ENCODE measurements at places on chromosomes 5 and 9. TPM values are rescaled to one million over a fixed set of nuclear protein-coding genes. Genes with fewer than 3 reads are reported as not detected.
A peak's percentile ranks its signal among the peaks of the same experiment; 100 is the strongest.

The SOHLH1 gene
- not detected for total RNA-seq

DNA sequence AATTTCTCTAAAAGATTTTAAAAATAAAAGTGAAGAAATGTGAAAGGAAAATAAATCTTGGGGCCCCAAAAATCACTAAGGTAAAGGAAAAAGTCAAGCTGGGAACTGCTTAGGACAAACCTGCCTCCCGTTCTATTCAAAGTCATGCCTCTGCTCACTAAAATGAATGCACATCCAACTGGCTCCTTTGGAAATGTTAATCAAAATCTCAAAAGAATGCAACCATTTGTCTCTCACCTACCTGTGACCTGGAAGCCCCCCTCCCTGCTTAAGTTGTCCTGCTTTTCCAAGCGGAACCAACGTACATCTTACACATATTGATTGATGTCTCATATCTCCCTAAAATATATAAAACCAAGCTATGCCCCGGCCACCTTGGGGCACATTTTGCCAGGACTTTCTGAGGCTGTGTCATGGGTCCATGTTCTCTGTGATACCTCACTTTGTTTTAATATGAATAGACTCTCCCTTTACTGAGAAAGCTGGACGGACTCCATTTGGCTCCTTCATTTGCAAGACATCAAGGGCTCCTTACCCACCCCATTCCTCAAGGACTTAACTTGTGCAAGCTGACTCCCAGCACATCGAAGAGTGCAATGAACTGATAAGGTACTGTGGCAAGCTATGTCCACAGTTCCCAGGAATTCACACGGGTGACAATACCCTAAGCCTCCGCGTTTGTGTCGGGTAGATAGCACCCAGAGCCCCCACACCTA lies 164.3 kb downstream of the SMC2 start:
- no peak overlapping the region for H3K27ac ChIP-seq
- H3K36me3 ChIP-seq = no peaks in the 10 kb centered on the region
- H3K4me3 ChIP-seq = no peak overlapping the region
- H3K4me1 ChIP-seq = no peaks in the 10 kb centered on the region
- DNase-seq = no peak

DNA sequence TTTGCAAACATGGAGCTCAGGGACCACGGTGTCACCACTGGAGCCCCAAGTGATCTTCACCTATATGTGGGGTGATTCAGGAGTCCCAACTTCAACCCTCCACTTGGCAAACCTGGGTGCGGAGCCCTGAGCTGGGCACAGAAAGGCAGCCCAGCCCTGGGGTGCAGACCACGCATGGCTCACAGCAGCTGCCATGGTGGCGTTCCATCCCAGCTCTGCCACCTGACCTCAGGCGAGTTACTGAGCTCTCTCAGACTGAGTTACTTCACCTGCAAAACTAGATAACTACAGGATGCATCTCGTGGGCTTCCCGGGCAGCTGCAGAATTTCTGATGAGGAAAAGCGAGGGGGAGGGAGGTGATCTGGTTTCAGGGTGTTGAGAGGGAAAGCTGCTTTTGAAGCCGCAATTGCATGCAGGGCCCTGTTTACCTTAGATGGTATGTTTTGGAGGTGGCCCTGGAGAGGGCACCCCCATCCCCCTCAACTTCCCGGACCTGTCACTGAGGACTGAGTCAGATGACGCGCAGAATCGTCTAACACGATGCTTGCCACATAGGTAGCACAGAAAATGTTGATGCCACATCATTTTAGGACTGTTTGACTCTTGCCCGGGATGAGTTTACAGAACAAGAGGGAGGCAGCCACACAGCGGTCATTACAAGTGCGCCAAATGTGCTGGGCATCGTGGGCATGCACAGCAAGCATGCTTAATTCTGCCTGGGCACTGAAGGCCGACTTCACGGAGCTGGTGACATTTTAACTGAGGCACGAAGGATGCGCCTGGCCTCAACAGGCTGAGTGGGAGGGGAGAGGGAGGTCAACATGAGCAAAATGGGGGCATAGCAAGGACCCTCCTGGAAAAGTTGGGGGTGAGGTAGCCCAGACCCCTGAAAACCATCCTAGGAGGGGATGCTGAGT lies 154.6 kb downstream of the COL23A1 start:
- no peak overlapping the region for H3K4me3 ChIP-seq
- no peaks in the 10 kb centered on the region for H3K36me3 ChIP-seq
- no peak for DNase-seq

GRCh38 chr9:112921549-112921948 lies 30.9 kb upstream of the SLC46A2 start:
- peak; percentile 65 for DNase-seq
- no peak overlapping the region for H3K27ac ChIP-seq
- no peaks in the 10 kb centered on the region for H3K27me3 ChIP-seq
- H3K4me3 ChIP-seq = no peak overlapping the region
- H3K36me3 ChIP-seq = no peaks in the 10 kb centered on the region
